ENCODE measurements at places on chromosomes 6 and 20.

- DNase-seq: no peak
Observed at GRCh38 chr6:77038807-77039206, 424.5 kb downstream of the HTR1B start.

GRCh38 chr6:25971187-25971821, 8.7 kb downstream of the TRIM38 start:
- peak; percentile 73 for DNase-seq

- DNase-seq: no peak
Observed at GRCh38 chr6:78517399-78517798, 350.0 kb upstream of the IRAK1BP1 start.

- no peak for DNase-seq
Observed at GRCh38 chr6:166851911-166852310, 104.4 kb downstream of the RNASET2 start.

DNA sequence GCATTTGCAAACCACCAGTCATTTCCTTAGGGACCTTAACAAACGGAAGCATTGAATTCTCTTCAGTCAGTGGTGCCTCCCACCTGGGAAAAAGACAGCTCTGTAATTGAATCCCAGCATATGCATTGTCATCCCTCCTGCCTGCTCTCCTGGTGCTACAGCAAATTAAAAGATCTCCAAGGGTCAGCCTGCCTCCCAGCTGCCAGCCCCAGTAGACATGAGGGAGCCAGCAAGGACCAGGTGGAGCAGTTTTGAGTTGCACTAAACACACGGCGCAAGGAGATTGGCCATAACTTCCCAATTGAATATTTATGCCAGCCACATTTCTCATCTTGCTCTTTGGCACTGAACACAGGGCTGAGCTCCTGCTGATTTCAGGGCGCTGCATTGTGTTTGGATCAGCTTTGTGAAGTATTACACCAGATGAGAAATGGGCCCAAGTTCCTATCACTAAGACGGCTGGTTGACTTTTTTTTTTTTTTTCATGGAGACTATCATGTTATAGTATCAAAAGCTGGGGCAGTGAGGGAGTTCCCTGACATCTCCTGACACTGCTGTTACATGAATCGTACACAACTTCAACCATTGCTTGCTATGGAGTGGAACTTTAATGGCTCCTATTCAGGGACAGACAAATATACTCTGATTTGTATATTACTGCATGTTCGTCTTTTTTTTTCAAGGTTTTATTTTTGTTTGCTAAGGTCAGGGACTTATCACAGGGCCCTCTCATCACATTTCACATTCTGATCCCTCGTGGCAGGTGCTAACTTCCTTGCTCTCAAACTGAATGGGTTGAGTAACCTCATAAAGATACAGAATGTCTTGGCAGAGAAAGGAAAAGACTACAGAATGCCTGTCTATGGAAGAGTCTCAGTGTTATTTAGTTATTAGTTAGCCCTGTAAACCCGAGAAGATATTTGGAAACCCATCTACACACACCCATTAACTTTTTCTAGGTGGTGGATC, 191.1 kb downstream of the EYA4 start:
- no peak for DNase-seq

- no peak for DNase-seq
Observed at GRCh38 chr6:111987295-111987694, 66.6 kb upstream of the CCN6 start.

DNA sequence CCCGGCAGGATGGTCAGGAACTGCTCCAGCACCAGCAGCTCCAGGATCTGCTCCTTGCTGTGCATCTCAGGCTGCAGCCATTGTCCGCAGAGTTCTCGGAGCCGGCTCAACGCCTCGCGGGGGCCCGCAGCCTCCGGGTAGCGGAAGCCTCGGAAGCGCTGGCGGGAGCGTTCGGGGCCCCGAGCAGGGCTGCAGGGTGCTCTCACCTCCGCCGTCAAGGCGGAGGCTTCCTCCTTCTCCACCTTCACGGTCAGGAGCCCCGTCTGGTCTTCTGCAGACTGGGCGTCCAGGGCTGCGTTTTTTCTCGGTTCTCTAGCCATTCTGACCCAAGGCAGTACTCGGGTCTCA, 434 bp downstream of the ZKSCAN4 start:
- DNase-seq: no peak

DNA sequence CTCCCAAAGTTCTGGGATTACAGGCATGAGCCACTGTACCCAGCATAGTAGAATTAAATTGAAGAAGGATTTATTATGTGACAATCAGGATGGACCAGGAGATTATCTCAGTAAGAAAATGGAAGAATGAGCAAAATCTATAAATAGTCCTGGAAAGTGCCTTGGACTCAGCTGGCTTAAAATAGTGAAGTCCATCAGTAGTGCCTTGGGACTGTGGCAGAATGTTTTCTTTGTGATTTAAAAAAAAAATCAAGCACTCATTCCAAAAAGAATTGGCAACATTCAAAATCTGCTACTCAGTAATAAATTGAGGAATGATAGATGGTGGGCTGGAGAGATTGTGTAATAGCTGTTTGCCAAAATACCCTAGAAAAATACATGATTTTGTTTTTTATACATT, 37.0 kb upstream of the MAS1 start:
- no peak for DNase-seq

DNA sequence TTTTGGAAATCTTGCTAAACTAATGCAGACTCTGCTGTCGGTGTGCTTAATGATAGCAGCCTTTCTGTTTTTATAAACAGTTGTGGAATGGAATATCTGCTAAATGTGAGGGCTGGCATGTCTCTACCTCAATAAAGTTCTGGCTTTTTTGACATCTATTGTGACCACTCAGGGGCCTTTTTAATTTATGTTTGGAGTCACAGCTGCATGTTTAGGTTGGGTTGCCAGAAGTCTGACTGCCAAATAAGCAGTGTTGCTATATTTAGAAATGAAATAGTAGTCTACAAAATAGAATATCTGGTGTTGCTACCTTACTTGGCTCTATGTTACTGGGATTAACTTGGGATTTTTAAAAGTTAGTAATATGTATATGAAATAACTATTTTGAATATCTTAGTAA, 125.1 kb upstream of the LOC128125822 start:
- no peak for DNase-seq

DNA sequence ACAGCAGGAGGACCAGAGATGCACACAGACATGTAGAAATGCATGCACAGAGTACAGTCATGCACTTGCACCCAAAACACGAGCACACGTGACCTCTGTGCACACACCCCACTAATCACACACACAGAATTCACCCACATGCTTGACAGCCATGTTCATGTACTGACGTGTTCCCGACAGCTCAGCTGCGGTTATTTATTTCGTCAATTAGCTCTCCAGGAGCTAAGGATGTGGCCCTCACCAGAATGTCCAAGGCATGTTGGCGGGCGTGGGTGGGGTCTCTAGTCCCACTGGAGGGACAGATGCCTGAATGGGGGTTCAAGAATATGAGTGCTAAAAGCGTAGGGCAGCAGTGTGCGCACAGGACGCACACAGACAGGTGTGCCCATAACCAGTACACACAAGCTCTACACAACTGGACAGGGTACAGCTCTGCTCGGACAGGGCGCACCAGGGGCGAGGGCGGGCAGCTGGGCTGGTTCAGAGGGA, 571 bp upstream of the PRPF6 start:
- DNase-seq: no peak

DNA sequence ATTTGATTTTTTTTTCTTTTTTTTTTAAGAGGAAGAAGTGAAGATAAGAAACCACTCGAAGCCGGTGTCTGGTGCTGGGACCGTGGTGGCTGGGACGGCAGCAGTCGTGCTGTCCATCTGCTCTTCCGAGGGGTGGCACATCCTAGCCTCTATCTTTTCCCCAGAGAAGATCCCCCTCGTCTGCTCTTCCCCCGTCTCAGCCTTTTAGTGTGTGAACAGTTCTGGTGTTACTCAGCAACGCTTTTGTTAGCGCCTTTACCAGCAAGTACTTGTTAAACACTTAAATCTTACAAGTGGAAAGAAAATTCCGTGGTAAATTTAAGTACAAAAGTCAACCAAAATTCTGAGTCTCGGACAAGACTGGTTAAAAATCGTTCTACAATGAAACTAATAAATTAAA, 90.1 kb downstream of the RSPH3 start:
- DNase-seq: no peak

DNA sequence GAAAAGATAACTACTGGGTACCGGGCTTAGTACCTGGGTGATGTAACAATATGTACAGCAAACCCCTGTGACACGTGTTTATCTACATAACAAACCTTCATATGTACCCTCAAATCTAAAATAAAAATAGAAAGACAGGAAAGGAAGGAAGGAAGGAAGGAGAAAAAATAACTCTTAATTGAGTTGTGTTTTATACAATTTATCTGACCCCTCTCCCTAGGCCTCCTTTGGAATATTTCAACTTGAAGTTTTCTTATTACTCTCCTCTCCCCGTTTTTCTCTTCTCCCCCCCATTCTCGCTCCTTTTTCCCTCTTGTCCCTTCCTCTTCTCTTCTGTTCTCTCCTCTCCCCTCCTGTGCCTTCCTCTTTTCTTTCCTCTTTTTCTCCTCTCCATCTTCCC, 156.1 kb downstream of the F13A1 start:
- no peak for DNase-seq

GRCh38 chr20:23019403-23019802, 15.7 kb upstream of the SSTR4 start:
- DNase-seq: no peak

DNA sequence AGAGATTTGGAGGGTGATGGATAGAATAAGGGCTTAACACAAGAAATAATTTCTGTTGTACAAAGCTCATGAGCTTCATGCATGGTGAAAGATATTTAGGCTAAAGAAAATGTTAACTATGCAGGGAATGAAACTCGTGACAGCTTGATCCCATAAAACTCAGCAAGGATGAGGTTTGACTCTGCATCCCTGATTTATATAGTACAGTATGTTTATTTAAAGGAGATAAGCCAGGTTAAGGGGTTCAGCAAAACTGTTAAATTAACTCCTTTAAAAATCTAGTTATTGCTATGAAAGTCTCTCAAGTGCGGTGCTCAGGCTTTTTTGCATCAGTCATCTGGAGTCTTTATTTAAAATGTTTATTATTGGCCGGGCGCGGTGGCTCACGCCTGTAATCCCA, 326.4 kb downstream of the LAMA2 start:
- no peak for DNase-seq

DNA sequence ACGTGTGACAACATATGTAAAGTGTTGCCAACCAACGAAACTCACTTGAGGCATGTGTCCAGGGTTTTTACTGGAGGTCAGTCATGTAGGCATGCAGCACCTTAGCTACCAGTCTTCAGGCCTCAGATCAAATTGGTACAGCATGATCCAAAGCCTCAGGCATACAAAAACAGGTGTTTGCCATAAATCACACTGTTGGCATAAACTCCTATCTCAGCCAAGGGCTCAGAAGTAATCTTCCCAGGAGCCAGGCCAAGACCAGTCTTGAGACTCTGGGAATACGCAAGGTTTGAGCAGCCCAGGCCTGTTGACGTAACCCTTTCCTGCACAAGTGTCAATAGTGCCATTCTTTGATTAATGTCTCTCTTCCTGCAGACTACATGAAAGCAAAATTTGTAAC, 163.5 kb downstream of the PRL start:
- DNase-seq: no peak

- no peak for DNase-seq
Observed at GRCh38 chr20:51059862-51060261, 37.0 kb upstream of the KCNG1 start.

DNA sequence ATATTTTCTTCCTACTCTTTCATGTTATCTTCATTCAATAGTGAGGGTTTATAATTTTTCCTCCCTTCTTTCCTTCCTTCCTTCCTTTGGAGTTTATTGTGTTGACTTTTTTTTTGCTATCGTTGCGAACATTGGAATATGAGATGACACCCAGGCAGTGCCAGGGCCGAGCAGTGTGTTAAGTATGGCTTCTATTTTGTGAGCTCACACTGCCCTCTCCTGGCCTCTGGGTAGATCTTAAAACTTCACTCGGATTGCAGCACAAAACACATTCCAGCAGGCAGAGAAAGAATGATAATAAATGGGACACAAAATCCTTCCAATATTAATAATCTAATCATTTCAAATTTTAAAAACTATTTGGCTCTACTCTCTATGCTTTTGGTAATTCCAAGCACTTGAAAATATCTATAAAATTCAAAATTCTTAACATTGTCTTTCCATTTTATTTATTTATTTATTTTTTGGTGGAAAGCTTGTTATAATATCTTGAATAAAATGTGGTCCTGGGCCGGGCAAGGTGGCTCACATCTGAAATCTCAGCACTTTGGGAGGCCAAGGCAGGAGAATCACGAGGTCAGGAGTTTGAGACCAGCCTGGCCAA, 147.4 kb upstream of the OLIG3 start:
- DNase-seq: peak; percentile 75

- no peak for DNase-seq
Observed at GRCh38 chr6:118902726-118903125, 8.8 kb downstream of the ASF1A start.

GRCh38 chr20:1888796-1889463, 6.3 kb upstream of the SIRPA start:
- DNase-seq: no peak
